ENCODE measurements at places on chromosomes 13 and 19.

- DNase-seq, result no peak
Observed at GRCh38 chr19:6577476-6578125, 13.3 kb downstream of the CD70 start.

DNA sequence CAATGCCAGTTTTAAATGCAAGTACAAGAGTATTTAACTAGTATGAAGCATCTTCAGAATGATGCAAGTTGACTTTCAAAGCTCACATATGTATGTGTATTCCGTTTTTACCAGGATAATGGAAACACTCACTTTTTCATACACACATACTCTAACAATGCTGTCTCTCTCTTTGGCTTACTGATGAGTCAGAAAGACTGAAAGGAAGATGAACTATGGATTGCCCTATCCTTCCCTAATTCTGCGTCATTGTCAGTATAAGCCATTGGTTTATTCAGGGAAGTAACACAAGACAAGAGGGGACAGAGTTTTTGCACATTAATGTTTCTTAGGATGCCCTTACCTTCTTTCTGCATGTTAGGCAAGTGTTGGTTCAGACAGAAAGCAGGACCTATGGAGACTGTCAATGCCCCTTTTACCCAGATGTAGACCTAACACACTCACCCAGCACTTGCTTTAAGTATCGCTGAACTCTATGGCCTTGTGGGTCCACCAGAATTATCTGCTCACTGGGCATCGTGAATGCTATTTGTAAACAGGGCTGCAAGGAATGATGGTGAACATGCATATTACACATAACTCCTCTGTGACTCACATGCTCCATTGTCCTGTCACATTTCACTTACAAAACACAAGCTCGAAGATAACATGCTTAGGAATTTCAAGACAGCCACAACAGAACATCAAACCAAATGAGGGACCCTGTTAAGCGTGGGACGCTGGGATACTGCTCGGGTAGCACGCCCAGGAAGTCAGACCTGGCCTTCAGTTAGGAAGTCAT, 10.0 kb upstream of the OXGR1 start:
- no peak for DNase-seq

DNA sequence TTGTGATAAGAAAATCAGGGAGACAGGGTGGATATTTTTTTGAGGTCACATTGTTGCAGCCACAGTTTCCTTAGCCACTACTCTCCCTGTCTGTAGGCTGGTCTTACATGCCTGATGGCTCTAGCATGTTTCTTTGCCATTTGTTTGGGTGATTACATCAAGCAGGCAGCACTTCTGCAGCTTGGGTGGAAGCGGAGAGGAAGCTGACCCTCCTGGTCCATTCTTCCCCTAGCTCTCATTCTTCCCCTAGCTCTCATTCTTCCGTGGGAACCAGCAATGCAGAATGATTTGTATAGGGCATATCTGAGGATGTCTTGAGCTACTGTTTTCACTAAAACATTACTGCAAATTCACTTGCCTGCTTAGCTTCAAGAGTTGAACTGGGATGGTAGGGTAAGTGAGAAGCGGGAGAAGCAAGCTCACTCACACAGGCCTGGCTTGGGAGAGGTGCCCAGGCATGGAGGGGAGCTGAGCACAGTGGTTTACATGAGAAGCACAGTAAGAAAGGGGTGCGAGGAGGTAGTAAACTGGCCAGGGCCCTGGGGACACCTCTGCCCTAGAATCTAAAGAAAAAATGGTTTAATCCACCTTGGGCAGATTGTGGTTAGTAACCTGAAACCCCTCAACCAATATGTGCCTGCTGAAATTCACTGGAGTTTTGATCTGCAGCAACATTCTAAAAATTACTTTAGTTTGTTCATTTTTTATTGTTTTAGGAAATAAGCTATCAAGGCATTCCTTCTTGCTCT, 538.9 kb downstream of the RFC3 start:
- DNase-seq, result no peak

DNA sequence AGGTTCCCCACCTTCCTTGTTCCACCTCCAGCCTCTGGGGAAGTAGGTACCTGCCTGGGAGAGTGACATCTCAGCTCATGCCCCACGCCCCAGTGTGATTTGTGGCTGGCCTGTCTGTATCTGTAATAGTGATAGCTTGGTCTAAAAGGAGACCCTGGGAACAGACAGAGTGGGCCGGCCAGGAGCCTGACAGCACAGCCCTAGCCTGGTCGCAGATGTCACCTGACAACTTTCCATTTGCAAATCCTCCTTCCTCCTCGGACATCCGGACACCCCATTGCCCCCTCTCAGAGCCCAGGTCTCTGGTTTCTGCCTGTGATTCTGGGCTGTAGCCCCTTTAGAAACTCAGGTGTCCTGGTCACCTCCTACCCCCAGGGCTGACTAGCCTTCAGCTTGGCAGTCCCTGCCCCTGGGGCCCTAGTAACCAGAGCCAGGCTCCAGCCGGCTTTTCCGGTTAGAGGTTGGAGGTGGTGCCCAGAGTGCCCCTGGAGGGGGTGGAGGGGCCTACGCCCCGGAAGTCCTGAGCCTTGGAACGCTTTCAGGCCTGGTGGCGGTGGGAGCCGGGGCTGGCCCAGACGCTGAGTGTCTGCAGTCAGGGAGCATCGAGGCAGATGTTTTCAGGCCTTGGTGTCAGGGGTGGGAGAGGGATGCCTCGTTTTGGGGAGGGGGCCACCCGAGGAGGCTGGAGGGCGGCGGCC, 6.5 kb downstream of the LRRC8E start:
- DNase-seq, result no peak

DNA sequence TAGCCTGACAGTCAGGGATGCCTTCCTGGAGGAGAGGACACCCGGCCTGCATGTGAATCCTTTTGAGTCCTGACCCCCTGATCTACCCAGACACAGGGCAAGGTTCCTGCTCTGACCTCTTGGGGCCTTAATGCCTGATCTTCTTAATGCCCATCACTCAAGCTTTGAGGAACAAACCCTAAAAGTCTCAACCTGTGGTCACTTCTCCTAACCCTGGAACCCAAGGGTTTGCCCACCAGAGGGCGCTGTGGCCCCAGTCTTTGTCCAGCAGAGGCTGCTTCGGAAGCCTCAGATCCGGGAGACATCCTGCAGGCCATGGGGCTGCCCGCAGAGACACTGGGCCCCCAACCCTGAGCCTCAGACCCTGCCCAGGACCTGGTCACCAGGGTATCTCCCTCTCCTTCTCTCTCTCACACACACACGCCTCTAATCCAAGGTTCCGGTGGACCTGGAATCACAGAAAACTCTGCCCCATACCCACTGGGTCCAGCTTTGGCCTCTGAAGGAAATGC, 9.8 kb upstream of the DPF1 start:
- no peak for DNase-seq

GRCh38 chr13:86563308-86563707, 764.1 kb upstream of the SLITRK6 start:
- no peak for DNase-seq

GRCh38 chr13:79385694-79386093, 20.4 kb downstream of the RBM26 start:
- no peak for DNase-seq

- DNase-seq, result no peak
Observed at GRCh38 chr19:40763963-40764362, 11.4 kb upstream of the MIA start.

DNA sequence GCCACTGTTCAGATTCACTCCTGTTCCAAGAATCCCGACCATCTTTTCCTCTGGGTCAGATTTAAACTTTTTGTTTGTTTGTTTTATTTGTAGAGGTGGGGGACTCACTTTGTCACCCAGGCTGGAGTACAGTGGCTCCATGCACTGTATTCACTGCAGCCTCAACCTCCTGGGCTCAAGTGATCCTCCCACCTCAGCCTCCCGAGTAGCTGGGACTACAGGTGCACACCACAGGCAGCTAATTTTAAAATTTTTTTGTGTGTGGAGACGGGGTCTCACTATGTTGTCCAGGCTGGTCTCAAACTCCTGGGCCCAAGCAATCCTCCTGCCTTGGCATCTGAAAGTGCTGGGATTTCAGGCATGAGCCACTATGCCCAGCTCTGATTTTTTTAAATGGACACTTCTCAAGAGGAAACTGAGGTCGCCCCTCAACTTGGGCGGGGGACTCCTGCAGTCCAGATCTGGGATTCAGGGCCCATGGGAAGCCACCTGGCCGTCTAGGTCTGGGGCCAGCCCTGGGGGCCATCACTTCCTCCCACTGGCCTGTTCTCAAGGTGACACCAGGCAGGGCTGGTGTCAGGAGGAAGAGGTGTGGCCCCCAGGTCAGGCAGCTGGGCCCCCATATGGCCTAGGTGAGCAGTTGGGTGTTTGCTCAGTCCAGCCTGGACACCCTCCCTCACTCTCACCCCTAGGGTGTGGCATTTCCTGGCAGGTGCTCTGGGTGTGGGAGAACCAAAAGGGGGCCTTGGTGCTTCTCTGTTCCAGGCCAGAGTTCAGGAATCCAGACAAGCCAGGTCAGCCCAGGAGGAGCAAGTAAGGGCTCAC, 1.3 kb downstream of the B3GNT3 start:
- no peak for DNase-seq

DNA sequence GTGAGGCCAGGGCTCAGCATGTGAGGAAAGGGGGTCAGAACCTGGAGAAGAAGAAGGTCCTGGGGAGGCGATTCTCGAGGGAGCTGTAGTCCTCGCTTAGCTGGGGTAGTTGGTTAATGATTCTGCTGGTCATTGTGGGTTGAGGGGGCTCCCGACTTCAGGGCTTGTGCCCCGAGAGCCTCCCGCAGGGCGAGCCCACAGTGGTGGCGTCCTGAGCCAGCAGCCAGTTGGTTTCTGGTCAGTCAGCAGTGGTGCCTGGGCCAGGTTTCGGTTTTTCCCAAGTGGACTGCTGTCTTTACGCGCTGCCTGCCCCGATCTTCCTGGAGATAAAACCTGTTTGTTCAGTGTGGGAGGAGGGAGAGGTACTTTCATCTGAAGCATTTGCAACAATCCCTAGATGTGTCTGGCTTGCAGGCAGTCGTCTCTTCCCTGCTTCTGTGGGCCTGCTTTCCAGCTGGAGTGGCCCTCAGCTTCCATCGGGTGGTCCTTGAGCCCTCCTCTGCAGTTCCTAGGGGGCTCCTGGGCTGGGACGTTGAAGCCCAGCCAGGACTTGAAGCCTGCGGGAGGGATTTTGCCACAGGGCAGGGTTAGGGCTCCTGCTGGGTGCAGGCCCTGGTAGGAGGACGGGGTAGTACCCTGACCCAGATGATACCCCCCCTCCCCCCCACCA, 3.2 kb downstream of the PTBP1 start:
- DNase-seq, result no peak

DNA sequence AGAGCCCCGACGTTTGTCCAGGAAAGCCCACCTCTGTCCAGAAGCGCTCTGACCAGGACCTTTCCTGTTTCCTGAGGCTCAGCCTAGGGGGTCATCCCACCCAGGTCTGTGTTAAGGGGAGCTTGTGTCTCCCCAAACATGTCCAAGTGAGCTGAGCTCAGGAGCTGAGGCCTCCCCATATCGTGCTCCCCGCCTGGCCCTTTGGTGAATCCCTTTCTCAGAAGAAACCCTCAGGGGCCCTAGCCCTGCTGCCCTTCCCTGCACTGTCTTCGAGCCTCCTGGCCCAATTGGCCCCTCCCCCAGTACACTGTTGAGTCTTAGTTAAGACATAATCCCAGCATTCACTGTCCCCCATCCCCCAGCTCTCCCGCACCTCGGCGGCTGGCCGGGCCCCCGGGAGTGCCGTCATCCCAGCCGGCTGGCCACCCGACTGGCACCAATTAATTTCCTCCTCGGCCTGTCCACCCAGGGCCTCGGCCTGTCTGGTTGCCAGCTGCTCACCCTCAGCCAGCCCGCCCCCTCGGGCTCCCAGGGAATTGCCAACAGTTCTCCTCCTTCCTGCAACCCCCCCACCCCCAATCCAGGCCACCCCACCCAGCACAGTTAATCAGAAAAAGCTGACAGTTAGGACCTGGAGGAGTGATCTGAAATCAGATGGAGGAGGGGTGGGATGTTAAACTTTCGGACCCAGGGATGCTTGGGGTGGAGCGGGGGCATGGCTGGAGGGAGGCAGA, 13.6 kb downstream of the IER2 start:
- peak; percentile 92 for DNase-seq

DNA sequence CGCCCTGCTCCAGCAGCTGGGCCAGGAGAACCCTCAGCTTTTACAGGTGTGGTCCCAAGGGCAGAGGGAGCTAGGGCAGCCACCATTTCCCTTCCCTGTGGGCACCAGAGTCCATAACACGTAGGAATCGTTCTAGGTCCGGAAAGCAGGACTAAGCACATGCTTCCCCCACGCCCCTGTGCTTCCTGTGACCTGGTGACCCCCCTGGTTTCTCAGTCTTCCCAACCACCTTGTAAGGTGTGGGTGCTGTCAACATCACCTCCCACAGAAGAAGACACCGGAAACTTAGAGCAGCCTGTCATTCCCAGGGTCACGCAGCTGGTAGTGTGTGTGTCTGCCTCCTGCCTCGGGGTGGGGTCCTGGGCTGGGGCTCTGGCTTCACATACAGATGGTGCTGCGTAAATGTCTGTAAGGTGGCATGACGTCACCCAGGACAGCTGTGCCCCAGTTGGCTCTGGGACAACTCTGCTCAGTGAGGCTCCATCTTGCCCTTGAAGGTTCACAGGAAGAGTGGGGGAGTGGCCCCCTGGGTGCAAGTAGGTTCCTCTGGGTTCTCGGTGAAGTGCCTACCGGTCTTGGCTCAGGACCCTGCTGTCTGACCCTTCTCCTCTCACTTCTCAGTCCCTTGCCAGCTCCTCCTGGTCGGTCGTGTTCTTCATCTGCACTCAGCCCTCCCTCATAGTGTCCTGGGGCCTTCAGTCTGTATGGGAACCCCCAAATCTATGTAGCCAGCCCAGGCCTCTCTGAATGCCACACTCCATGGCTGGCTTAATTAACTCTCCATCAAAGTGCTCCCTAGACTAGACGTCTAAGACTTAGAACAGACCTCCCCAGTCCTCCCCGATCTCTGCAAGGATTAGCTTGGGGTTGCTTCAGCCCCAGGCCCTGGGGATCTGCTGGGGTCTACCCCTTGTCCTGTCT, 4.0 kb downstream of the RAD23A start:
- no peak for DNase-seq

DNA sequence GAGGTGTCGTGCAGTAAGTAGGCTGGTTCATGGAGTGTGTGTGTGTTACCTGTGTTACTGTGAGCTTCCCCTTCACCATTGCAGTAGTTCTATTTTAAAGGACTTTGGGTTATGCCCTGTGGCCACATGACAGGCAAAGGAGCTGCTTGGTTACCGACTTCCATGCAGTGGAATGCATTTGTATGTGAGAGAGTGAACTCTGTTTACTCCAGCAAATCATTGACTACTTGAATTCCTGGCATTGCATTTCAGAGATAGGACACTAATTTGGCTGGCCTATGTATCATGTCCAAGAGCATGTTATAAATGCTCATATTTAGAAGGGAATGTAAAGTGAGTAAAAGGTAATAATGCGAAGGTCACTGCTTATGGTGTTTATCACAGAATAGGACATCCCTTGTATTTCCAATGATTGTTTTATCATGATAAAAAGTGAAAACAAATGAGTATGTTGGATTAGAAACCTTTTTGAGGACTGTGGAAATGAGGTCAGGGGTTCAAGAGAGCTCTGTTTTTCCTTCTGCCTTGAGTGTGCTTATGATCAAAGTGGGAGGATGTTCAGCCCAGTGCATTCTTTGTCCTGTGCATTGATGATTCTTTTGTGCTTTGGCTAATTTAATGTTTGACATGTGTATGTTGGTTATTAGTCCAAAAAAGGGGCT, 156.5 kb downstream of the LMO7 start:
- DNase-seq, result no peak

GRCh38 chr13:83761631-83762030, 120.6 kb downstream of the SLITRK1 start:
- DNase-seq, result no peak

GRCh38 chr19:590396-590745, 690 bp downstream of the HCN2 start:
- DNase-seq, result no peak

GRCh38 chr19:2607712-2608601, 94.5 kb downstream of the GNG7 start:
- peak; percentile 75 for DNase-seq

- DNase-seq, result no peak
Observed at GRCh38 chr19:51086153-51086850, 3.6 kb upstream of the KLK14 start.

All from coronary artery (tissue), 2 donors.